ENCODE measurements at places on chromosomes 4 and X.

DNA sequence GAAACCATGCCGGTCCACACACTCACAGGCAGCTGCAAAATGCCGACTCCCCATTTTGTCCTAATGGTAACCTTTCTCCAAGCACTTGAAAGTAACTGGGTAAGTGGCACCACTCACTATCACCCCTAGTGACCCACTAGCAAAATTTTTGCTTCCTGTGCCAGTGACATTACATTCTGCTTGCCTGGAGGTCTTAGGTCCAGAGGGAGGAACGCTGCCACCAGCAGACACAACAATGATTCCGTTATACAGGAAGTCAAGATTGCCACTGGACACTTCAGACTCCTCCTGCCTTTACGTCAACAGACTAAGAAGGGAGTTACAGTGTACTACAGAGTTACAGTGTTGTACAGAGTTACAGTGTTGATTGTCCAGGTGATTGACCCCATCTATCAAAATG, 11.8 kb upstream of the TMEM192 start:
- DNase-seq = no peak

DNA sequence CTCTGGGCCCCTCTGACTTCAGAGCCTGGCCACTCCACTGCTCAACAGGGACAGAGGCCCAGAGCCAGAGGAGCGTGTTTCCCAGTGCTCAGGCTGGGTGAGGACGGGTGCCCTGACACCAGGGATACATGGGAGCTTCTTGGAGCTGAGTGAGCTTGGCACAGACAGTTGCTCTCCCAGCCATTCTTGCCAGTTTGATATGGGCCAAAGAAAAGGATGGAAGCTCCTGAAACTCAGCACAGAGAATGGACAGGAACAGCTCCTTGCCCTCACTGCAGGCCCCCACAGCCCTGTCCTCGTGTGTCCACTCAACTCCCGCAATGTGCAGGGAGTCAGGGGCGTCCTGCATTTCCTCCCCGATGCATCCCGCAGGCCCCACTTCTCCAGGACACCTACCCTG, 38.8 kb downstream of the NSG1 start:
- no peak for DNase-seq

- DNase-seq = no peak
These were observed 561.3 kb upstream of the LCORL start for GRCh38 chr4:18582841-18583240.

- no peak for DNase-seq
These were observed at the start of gene ZNF157 for GRCh38 chrX:47370278-47370677. TSS of gene ZNF157 (plus strand) at chrX:47370578. CDS start at chrX:47370669, 91 bp downstream.

- no peak for DNase-seq
These were observed 29.9 kb downstream of the VEGFC start for GRCh38 chr4:176762661-176763308.

GRCh38 chrX:19030805-19031204, 46.9 kb upstream of the PHKA2 start:
- DNase-seq = no peak

GRCh38 chr4:98773638-98774037, 115.2 kb upstream of the TSPAN5 start:
- DNase-seq = no peak

GRCh38 chrX:24506082-24506481, 41.0 kb downstream of the PDK3 start:
- no peak for DNase-seq

GRCh38 chr4:42761804-42762203, 104.9 kb upstream of the ATP8A1 start:
- no peak for DNase-seq

DNA sequence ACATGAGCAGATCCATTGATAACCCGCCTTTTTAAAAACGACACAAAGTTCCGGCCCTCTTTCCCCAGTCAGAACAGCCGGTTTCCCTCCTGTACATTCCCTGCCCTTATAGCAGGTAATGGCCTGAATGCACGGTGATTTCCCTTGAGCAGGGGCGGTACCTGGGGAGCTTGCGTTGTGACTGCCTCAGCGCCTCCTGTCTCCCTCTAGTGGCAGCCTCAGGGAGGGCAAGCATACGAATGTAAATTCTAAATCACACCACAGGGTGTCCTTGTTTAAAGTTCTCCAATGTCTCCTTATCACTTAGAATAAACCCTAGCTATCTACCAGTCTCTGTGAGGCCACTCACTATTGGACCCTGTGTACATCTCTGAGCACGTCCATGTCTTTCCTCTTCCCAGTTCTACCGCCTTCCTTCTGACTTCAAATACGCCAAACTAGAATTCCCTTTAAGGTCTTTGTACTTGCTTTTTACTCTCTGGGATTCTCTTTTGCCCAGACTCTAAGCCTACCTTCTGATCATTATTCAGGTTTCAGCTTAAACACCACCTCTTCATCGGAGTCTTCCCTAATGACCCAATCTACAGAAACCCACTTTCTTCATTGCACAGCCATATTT, 18.4 kb upstream of the LDB2 start:
- DNase-seq = no peak

GRCh38 chr4:186040316-186040715, 28.6 kb upstream of the TLR3 start:
- no peak for DNase-seq

- DNase-seq = no peak
These were observed 182.8 kb upstream of the MAP3K15 start for GRCh38 chrX:19698122-19698521.

DNA sequence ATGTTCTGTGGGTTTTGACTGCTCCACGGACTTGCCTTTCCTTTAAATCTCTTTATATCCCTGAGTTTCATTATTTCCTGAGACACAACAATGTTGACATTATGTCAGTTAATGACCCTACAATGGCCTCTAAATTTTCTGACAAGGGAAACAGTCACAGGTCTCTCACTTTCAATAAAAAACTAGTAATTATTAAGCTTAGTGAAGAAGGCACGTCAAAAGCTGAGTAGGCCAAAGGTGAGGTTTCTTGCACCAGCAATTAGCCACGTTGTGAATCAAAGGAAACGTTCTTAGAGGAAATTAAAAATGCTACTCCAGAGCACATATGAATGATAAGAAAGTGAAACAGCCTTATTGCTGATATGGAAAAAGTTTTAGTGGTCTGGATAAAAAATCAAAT, 930.2 kb upstream of the GRID2 start:
- no peak for DNase-seq

GRCh38 chr4:173464481-173464880, 65.5 kb downstream of the HAND2 start:
- no peak for DNase-seq

GRCh38 chrX:2176733-2177132, 324.0 kb downstream of the DHRSX start:
- no peak for DNase-seq

DNA sequence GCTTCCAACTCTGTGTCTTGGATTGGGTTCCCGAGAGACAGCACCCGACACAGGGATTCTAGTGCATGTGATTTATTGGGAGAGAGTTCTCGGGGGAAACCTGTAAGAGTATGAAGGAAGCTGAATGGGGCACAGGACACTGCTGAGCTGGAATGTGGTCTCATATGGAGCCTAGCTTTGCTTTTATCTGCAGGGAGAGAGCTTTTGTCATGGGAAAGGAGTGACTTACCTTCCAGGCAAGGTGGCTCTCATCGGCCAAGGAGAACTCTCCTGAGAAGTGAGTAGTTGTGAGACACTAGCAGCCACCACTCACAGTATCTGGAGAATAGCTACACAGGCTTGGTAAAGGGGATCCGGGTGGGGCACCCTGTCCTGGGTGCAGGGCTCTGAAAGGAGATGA, 124.5 kb downstream of the NHS start:
- DNase-seq = no peak

- DNase-seq = no peak
These were observed 1.2 kb downstream of the TAF1 start for GRCh38 chrX:71367396-71367795.

DNA sequence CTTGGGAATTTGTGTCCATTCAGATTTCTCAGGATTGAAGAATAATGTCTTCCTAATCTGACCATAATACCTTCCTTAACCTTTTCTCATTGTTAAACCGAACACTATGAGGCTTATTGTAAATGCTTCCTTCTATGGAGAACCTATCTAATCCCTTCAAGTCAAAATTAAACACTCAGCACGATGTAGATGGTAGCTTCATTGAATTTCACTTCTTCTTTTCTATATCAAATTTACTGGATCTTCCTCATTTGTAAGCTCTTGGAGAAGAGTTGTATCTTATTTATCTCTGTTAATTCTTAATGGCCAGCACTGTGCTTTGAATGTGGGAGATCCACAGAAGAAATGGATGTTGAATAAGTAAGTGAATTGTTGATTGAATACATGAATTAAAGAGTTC, 109.0 kb upstream of the RAPGEF2 start:
- no peak for DNase-seq

- no peak for DNase-seq
These were observed 28.8 kb upstream of the CXCL2 start for GRCh38 chr4:74127745-74128144.

GRCh38 chrX:3257471-3257870, 89.0 kb downstream of the MXRA5 start:
- DNase-seq = no peak

- DNase-seq = no peak
These were observed 64.9 kb downstream of the SORCS2 start for GRCh38 chr4:7256984-7257810.

DNA sequence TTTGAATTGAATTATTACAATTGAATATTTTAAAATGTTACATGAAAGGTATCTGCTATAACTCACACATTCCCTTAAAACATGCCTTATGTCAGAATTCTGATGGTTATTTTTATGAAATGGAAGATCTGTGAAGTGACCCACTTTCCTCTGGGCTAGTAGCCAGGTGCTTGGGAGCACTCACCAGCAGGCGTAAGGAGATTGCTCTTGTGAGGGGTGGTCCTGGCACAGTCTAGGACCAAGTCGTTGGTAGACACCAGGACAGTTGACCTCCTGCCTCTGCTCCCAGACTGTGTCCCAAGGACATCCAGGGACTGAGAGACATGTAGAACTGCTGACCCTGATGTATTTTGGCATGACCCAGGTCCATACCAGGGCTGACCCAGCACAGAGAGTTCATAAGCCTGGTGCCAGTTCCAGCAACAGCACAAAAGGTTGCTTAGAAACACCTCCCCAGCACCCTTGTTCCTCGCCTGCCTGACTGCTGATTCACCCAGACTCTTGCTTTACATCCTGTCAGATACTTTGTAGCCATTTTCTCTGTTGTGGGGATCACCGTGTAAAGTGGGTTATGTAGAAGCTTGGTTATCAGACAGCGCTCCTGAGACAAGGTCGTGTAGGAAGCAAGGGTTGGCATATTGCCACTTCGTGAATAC, 48.5 kb downstream of the NELFA start:
- no peak for DNase-seq

GRCh38 chrX:70029863-70030262, 19.9 kb downstream of the AWAT2 start:
- DNase-seq = no peak

DNA sequence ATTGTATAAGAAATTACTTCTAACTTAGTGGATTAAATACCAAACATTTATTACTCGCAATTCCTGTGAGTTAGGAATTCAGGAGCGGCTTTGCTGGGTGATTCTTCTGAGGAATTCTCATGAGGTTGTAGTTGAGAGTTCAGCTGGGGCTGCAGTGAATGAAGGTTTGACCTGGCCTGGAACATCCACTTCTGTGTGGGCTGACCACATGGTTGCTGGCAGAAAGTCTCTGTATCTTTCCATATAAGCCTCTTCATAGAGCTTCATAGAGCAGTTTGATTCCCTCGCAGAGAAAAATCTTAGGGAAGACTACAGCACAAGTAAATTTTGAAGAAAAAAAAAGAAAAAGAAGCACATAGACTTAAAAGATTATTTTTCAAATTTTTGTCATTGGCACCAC, 339.7 kb upstream of the NWD2 start:
- DNase-seq = no peak

GRCh38 chrX:150257353-150258175, 105.6 kb upstream of the MAMLD1 start:
- no peak for DNase-seq

DNA sequence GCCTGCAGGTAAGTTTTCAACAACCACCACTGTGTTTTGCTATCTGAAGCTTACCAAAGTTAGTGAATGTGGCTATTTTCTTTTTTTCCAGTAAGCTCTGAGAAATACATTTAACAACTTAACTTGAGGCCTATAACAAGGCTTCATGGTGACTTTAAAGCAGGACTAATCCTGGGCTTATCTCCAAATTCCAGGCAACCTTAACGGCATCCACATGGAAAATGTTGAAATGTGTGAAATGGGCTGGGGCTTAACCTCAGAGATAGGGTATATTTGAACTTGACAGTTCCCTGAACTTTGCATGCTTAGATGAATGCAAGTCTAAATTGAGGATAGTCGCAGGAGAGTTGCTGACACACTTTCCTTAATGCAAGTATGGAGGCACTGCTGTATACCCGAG, 539.2 kb downstream of the GALNTL6 start:
- DNase-seq = no peak

DNA sequence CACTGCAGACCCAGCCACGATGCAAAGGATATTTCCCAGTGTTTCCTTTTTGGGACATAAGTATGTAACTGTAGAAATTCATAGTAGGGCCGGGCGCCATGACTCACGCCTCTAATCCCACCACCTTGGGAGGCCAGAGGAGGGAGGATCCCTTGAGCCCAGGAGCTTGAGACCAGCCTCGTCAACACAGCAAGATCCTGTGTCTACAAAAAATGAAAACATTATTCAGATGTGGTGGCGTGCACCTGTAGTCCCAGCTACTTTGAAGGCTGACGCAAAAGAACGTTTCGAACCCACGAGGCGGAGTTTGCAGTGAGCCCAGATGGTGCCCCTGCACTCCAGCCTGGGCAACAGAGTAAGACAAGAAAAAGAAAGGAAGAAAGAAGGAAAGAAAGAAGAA, 49.2 kb downstream of the CRLF2 start:
- DNase-seq = no peak

GRCh38 chrX:3066555-3066954, 25.3 kb downstream of the ARSF start:
- no peak for DNase-seq

DNA sequence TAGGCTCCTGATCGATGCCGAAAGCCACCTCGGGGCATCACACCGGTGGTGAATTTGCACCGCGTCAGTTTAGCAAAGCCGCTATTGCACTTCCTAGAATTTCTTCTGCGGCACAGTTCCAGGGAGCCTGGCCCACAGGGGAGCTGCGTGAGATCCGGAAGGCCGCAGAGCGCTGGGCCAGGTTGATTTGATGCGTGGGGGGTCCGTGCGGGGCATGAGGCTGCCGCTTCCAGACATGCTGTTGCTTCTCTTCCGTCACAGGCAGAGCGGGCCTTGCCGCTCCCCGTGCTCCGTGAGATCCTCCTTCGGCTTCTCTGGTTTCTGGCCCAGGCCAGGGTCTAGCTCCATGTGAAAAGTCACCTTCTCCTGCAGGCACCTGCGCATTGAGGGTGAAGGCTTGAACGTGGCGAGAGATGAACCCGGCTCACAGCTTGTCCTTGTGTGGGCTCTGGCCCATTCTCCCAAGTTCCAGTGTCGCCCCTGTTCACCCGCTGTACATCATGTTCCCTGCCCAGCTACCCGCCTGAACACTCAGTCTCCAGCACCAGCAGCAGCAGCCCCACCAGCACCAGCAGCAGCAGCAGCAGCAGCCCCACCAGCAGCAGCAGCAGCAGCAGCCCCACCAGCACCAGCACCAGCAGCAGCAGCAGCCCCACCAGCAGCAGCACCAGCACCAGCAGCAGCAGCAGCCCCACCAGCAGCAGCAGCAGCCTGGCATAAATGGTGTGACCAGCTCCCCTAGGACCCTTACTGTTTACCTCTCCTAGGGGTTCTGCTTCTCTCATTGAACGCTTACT, 131.2 kb downstream of the TRIML1 start:
- no peak for DNase-seq

GRCh38 chrX:20320461-20321159, 53.9 kb upstream of the RPS6KA3 start:
- DNase-seq = no peak
